IMR-90 (cell line): ENCODE measurements at places on chromosomes 6 and 20. TPM values are rescaled to one million over a fixed set of nuclear protein-coding genes. Genes with fewer than 3 reads are reported as not detected.

DNA sequence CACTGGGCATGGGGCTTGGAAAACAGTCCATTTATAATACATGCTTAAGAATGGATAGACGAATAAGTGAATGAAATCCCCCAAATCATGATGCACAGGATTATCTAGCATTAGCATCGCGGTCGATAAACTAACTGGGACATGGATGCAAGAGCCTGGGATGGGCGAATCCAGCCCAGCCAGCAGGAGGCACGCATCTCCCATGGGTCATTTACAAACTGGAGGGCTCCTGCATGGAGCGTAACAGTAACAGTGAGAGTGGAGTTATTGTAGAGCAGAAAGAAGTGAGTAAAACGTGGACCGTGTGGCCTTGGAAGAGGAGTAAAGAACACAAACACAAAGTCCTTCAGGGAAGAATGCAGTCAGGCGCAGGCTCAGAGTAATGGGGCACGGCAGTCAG is 136.5 kb downstream of the AGPAT4 start:
- no peak for DNase-seq

- no peak for DNase-seq
Measured at GRCh38 chr6:35230950-35231349, 17.2 kb downstream of the SCUBE3 start.

- peak; percentile 49 for DNase-seq
Measured at GRCh38 chr6:169363590-169363989, 109.9 kb upstream of the THBS2 start.

DNA sequence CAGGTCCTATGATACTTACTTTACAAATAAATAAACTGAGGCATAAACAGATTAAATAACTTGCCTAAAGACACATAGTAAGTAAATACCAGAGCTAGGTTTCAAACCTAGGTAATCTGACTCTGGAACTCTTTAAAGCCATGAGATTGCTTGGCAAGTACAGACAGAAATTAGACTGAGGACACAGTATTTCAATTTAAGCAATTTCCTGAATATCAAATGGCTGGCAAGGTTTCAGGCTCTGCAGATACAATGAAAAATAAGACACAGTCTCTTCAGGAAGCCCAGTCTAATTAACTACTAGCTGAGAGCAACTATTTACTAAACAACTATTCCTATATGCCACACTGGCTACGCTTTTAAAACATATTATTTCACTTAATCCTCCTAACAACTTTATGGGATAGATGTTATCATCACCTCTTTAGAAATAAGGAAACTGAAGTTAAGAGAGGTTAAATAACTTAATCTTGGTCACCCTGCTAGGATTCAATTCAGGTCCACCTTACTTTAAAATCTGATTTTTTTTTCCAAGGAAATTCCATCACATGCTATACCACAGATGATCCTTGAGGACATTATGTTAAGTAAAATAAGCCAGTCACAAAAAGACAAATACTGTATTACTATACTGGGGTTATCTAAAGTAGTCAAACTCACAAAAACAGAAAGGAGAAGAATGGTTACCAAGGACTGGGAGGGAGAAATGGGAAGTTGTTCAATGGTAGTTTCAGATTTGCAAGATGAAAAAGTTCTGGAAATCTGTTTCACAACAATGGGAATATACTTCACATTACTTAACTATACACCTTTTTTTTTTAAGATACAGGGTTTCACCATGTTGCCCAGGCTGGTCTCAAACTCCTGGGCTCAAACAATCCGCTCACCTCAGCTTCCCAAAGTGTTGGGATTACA is 4.1 kb downstream of the TRPC4AP start:
- DNase-seq: peak; percentile 33

DNA sequence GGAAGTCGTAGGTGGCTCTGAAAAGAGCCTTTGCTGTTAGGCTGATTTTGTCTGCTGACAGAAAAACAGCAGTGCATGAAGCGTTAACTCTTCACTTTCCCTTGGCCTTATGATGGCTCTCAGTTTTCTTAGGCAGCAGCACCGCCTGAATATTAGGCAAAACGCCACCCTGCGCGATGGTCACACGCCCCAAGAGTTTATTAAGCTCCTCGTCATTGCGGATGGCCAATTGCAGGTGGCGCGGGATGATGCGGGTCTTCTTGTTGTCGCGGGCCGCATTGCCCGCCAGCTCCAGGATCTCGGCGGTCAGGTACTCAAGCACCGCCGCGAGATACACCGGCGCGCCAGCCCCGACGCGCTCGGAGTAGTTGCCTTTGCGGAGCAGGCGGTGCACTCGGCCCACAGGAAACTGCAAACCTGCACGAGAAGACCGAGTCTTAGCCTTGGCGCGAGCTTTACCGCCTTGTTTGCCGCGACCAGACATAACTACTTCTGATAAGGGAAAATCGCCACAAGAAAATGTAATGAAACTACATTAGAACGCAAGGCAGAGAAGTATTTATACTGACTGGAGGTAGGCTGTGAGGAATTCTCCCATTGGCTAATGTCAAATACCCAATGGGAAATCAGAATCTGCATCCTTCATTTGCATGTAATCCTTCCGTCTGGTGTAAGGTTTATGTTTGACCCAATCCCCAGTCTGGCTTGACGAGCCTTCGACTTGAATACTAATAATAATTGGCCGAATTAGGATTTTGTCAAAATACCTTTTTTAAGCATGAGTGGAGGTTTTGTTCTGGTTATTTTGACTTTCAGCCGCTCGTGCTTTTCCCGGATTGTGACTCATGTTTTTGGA is 53.9 kb upstream of the HFE start:
- peak; percentile 99 for DNase-seq

GRCh38 chr6:127460465-127460864 is 1.3 kb upstream of the KIAA0408 start:
- no peak for DNase-seq

- DNase-seq: no peak
Measured at GRCh38 chr20:34311118-34312023, 8.2 kb upstream of the AHCY start.

DNA sequence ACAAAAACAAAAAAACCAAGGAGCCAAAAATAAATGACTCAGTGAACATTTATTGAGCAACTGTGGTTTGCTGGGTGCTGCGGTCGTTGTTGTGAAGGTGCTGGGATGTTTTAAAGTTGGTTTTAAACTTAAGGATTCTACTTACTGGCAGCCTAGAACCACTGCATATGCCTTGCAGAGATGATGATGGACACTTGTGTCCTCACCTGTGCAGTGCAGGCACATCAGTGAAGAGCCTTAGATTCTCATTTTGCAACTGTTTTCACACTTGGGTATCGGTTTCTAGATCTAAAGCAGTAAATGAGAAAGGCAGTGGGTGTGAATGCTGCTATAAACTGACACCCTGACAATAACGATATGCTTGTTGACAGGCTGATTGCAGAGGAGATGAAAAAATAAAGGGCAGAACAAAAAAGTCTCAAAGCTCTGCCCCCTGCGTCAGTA is 68.8 kb downstream of the UTRN start:
- no peak for DNase-seq

The PKHD1 gene
- not detected in 2 replicates for total RNA-seq

The LPA gene
- total RNA-seq: not detected in 2 replicates

The THBD gene
- under 0.01 TPM in 1 of 2 replicates, not detected in the other for total RNA-seq

The SULF2 gene
- total RNA-seq: 0.28 and 0.54 TPM in 2 replicates

The NR2E1 gene
- not detected in 2 replicates for total RNA-seq
